ENCODE measurements at places on chromosomes 4 and X. TPM values are rescaled to one million over a fixed set of nuclear protein-coding genes. Genes with fewer than 3 reads are reported as not detected.
A peak's percentile ranks its signal among the peaks of the same experiment; 100 is the strongest.

POLN gene
- 5.6 TPM for total RNA-seq

SCLT1 gene
- 31.3 TPM for total RNA-seq

SLC10A6 gene
- not detected for total RNA-seq

CYP4V2 gene
- 10.3 TPM for total RNA-seq

NXF2B gene
- total RNA-seq, result not detected

NKX6-1 gene
- not detected for total RNA-seq

SMAD1 gene
- total RNA-seq, result 1.2 TPM

MAGEA2B gene
- not detected for total RNA-seq

IKBKG gene
- 58.1 TPM for total RNA-seq

CT45A3 gene
- not detected for total RNA-seq

SLITRK2 gene
- not detected for total RNA-seq

- no peak overlapping the region for H3K4me3 ChIP-seq
- no peak overlapping the region for H3K27ac ChIP-seq
- H3K4me1 ChIP-seq, result no peaks in the 10 kb centered on the region
- no peaks in the 10 kb centered on the region for H3K36me3 ChIP-seq
- H3K27me3 ChIP-seq, result no peaks in the 10 kb centered on the region
- DNase-seq, result no peak
Observed at GRCh38 chr4:155999725-156000124, 46.1 kb upstream of the CTSO start.

GRCh38 chr4:95545546-95545945, 3.2 kb downstream of the UNC5C start:
- no peak for DNase-seq
- H3K36me3 ChIP-seq, result no peaks in the 10 kb centered on the region
- H3K4me1 ChIP-seq, result peaks cover 11% of the 10 kb centered on the region
- H3K27me3 ChIP-seq, result peaks cover 40% of the 10 kb centered on the region
- H3K4me3 ChIP-seq, result no peak overlapping the region

DNA sequence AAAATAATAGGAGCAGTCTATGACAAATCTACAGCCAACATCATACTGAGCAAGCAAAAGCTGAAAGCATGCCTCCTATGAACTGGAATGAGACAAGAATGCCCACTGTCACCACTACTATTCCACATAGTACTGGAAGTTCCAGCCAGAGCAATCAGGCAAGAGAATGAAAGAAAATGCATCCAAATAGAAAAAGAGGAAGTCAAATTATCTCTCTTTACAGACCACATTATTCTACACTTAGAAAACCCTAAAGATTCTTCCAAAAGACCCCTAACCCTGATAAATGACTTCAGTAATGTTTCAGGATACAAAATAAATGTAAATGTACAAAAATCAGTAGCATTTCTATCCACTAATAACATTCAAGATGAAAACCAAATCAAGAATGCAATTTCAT, 249.0 kb downstream of the STK32B start:
- no peak overlapping the region for H3K4me3 ChIP-seq
- H3K36me3 ChIP-seq, result no peaks in the 10 kb centered on the region
- DNase-seq, result no peak
- H3K4me1 ChIP-seq, result no peaks in the 10 kb centered on the region

DNA sequence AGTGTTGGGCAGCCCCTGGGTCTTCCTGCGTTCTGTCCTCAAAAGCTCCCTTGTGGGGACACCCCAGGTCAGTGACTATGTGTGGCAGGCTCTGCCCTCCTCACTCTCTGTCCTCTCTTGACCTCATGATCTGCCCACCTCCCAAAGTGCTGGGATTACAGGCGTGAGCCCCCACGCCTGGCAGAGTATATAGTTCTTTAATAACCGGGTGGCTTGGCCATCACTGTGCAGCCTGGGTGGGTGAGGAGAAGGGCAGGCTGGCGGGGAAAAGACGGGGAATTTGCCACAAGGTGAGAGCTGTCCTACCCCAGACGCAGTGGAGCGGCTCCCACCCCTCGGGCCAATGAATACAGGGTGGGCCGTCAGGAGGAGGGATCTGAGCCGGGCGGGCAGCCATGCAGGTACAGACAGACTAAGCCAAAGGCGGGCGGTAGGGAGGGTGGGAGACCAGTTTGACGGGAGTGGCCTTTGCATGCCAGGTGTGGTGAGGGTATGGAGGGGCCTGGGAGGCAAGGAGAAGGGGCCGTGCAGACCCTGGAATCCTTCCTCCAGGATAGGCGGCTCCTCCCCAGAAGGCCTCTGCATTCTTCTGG, 2.5 kb downstream of the SH3BP2 start:
- DNase-seq, result no peak
- H3K4me3 ChIP-seq, result no peak overlapping the region
- H3K27ac ChIP-seq, result no peak overlapping the region
- H3K4me1 ChIP-seq, result peaks cover 43% of the 10 kb centered on the region
- no peaks in the 10 kb centered on the region for H3K36me3 ChIP-seq

DNA sequence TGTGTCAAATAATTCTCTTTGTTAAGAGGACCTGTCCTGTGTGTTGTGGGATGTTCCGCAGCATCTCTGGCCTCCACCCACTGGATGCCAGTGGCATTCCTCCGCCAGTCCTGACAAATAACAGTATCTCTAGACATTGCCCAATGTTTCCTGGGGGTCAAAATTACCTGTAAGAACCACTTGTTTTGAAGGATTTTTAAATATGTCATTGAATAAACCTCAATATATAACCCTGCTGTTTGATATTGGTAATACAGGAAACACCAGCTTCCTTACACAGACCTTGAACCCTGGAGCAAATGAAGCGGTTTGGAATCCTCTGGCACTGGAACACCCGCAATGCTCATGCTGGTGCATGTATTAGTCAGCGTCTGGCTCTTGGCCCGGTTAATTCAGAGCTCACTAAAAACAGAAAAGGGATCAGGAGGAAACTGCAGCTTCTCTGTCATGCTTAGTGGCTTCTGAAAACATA, 101.3 kb downstream of the TBL1X start:
- no peak overlapping the region for H3K27ac ChIP-seq
- H3K4me1 ChIP-seq, result peaks cover 4% of the 10 kb centered on the region
- DNase-seq, result peak; percentile 41
- no peaks in the 10 kb centered on the region for H3K27me3 ChIP-seq
- peaks cover 7% of the 10 kb centered on the region for H3K36me3 ChIP-seq

DNA sequence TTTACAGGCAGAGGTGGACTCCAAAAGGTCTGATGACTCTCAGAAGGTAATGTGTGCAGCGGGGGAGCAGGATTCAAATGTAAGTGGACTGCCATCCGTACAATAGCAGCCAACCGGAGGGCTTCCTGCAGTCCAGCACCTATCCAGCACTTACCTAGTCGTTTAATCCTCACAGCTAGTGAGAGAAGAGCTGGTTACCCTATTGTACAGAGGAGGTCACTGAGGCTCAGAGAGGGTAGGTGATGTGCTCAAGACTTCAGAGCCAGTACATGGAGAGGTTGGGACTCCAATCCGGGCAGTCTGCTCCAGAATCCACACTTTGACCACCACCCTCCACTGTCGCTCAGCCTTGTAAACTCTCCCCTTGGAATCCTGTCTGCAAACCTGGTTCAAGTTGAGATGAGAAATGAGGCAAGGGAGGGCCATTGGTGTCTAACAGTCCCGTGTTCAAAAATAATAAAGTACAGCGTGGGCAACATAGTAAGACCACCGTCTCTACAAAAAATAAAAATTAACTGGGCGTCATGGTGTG, 22.5 kb upstream of the JAKMIP1 start:
- peaks cover 65% of the 10 kb centered on the region for H3K27me3 ChIP-seq
- H3K4me1 ChIP-seq, result no peaks in the 10 kb centered on the region
- H3K4me3 ChIP-seq, result no peak overlapping the region

GRCh38 chr4:140653718-140654494, 85.1 kb upstream of the UCP1 start:
- H3K4me3 ChIP-seq, result no peak overlapping the region
- no peak for DNase-seq
- no peaks in the 10 kb centered on the region for H3K4me1 ChIP-seq
- no peak overlapping the region for H3K27ac ChIP-seq
- no peaks in the 10 kb centered on the region for H3K36me3 ChIP-seq

- H3K27me3 ChIP-seq, result peaks cover 9% of the 10 kb centered on the region
- peaks cover 26% of the 10 kb centered on the region for H3K4me1 ChIP-seq
- peak overlapping the region; percentile 50 for H3K27ac ChIP-seq
- peaks cover 3% of the 10 kb centered on the region for H3K36me3 ChIP-seq
- DNase-seq, result peak; percentile 50
- no peak overlapping the region for H3K4me3 ChIP-seq
Observed at GRCh38 chr4:38154681-38155588, 194.7 kb downstream of the PTTG2 start.

GRCh38 chr4:181757910-181758660, 485.1 kb upstream of the TENM3 start:
- H3K27ac ChIP-seq, result no peak overlapping the region
- DNase-seq, result no peak
- H3K4me3 ChIP-seq, result no peak overlapping the region
- no peaks in the 10 kb centered on the region for H3K27me3 ChIP-seq

GRCh38 chr4:94634271-94634670, 123.5 kb upstream of the BMPR1B start:
- no peaks in the 10 kb centered on the region for H3K36me3 ChIP-seq
- H3K4me1 ChIP-seq, result no peaks in the 10 kb centered on the region
- H3K27ac ChIP-seq, result no peak overlapping the region
- H3K27me3 ChIP-seq, result no peaks in the 10 kb centered on the region

DNA sequence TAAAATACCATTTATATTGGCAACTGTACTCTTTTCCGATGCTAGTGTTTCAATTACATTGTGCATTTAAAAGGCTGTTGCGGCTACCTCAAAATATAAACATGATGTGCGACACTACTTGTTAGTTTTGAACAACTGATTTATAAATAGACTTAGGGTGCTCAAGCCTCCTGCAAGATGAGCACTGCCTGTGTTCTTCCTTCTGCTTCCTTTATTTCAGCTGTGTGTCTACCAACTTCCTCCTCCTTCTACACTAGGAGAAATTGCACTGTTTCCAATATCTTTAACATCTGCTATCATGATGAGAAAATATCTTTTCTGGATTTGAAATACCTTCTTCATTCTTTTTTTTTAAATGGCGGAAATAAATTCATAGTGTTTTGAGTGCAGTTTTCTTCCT, 24.0 kb downstream of the TET2 start:
- peaks cover 3% of the 10 kb centered on the region for H3K4me1 ChIP-seq
- H3K4me3 ChIP-seq, result no peak overlapping the region
- DNase-seq, result no peak
- H3K36me3 ChIP-seq, result peaks cover 61% of the 10 kb centered on the region
- no peaks in the 10 kb centered on the region for H3K27me3 ChIP-seq

DNA sequence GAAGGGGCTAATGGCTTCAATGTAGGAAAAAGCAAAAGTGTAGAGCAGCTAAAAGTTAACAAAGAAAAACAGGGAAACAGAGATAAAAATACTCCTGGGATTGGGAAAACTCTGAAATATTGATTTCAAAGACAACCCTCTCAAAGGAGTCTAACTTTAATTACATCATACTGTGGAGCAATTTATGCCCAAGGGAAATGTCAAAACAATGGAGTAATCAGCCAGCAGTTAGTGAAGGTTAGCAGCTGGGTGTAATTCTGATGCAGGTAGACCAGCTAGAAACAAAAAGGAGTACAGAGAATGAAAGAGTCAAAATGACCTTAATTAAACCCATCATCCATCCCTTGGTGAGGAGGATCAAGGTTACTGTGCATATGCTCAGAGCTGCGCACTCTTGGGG, 169.0 kb downstream of the ADAM29 start:
- no peaks in the 10 kb centered on the region for H3K36me3 ChIP-seq
- H3K27ac ChIP-seq, result no peak overlapping the region
- H3K4me1 ChIP-seq, result no peaks in the 10 kb centered on the region
- H3K27me3 ChIP-seq, result no peaks in the 10 kb centered on the region

- DNase-seq, result no peak
- H3K27ac ChIP-seq, result no peak overlapping the region
- H3K4me3 ChIP-seq, result no peak overlapping the region
- peaks cover 11% of the 10 kb centered on the region for H3K4me1 ChIP-seq
- peaks cover 3% of the 10 kb centered on the region for H3K27me3 ChIP-seq
Observed at GRCh38 chr4:158540125-158540907, 18.6 kb downstream of the RXFP1 start.

GRCh38 chr4:20403290-20403689, 151.6 kb downstream of the SLIT2 start:
- peaks cover 3% of the 10 kb centered on the region for H3K27me3 ChIP-seq
- no peak overlapping the region for H3K4me3 ChIP-seq
- H3K36me3 ChIP-seq, result no peaks in the 10 kb centered on the region

- DNase-seq, result no peak
- H3K4me1 ChIP-seq, result peaks cover 15% of the 10 kb centered on the region
- H3K27me3 ChIP-seq, result peaks cover 6% of the 10 kb centered on the region
- H3K36me3 ChIP-seq, result no peaks in the 10 kb centered on the region
- H3K4me3 ChIP-seq, result no peak overlapping the region
- no peak overlapping the region for H3K27ac ChIP-seq
Observed at GRCh38 chrX:70013466-70014381, 36.0 kb downstream of the AWAT2 start.

GRCh38 chrX:45198706-45199105, 2.0 kb downstream of the DIPK2B start:
- no peak overlapping the region for H3K27ac ChIP-seq
- H3K27me3 ChIP-seq, result peaks cover 25% of the 10 kb centered on the region
- no peak for DNase-seq
- no peaks in the 10 kb centered on the region for H3K4me1 ChIP-seq
- no peak overlapping the region for H3K4me3 ChIP-seq
- H3K36me3 ChIP-seq, result no peaks in the 10 kb centered on the region

DNA sequence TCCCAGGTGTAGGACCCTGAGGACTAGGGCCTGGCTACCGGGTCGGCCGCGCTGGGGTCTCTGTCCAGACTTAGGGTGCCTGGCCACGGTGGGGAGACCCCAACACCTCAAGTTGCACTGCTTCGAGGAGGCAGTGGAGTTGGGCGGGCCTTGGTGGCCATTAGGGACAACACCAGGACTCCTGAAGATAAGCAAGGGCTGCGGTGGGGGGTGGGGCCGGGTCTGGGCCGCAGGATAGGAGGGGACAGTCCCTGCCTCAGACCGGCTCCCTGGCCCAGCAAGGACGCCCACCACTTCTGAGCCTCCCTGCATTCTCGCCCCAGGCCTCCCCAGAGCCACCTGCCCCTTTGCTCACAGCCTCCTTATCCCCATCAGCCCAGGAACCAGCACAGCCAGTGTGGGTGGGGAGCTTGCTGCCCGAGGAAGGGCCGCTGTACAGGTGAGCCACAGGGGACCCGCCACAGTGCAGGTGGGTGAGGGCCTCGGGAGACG, 5.5 kb upstream of the MXD4 start:
- H3K36me3 ChIP-seq, result no peaks in the 10 kb centered on the region
- H3K4me3 ChIP-seq, result no peak overlapping the region
- H3K27me3 ChIP-seq, result no peaks in the 10 kb centered on the region
- no peak overlapping the region for H3K27ac ChIP-seq
- DNase-seq, result no peak
- peaks cover 1% of the 10 kb centered on the region for H3K4me1 ChIP-seq

- no peaks in the 10 kb centered on the region for H3K27me3 ChIP-seq
- H3K4me3 ChIP-seq, result peak overlapping the region; percentile 32
- H3K36me3 ChIP-seq, result peaks cover 71% of the 10 kb centered on the region
- H3K4me1 ChIP-seq, result peaks cover 77% of the 10 kb centered on the region
Observed at GRCh38 chr4:82367438-82368097, 6.2 kb downstream of the HNRNPD start.

- H3K27ac ChIP-seq, result no peak overlapping the region
- H3K27me3 ChIP-seq, result no peaks in the 10 kb centered on the region
- no peaks in the 10 kb centered on the region for H3K4me1 ChIP-seq
Observed at GRCh38 chr4:186820391-186820891, 96.8 kb upstream of the FAT1 start.

- H3K36me3 ChIP-seq, result no peaks in the 10 kb centered on the region
- no peak overlapping the region for H3K4me3 ChIP-seq
- H3K27ac ChIP-seq, result no peak overlapping the region
- no peak for DNase-seq
- peaks cover 3% of the 10 kb centered on the region for H3K4me1 ChIP-seq
Observed at GRCh38 chr4:74543231-74543781, 98.4 kb downstream of the AREG start.

Data from activated CD8-positive, alpha-beta memory T cell treated with anti-CD3 and anti-CD28 coated beads, Interleukin-2, amount 10 ng/mL, durations not matched to agents 7 days and 5 days (primary cell).